ENCODE measurements at places on chromosomes 13 and 19. TPM values are rescaled to one million over a fixed set of nuclear protein-coding genes. Genes with fewer than 3 reads are reported as not detected.

The TMEM91 gene
- 6.3 TPM for total RNA-seq

The ZNF414 gene
- total RNA-seq, result 5.9 TPM

The FLT1 gene
- total RNA-seq, result 133 TPM

The CRTC1 gene
- 0.90 TPM for total RNA-seq

The PRR19 gene
- 0.09 TPM for total RNA-seq

The ZNF578 gene
- 1.8 TPM for total RNA-seq

The TEX30 gene
- 20.6 TPM for total RNA-seq

The SHISA7 gene
- not detected for total RNA-seq

The GJB2 gene
- total RNA-seq, result not detected

The IGFL2 gene
- total RNA-seq, result not detected

The PLPP2 gene
- 20.0 TPM for total RNA-seq

The MBNL2 gene
- total RNA-seq, result 44.8 TPM

The SCN1B gene
- 7.6 TPM for total RNA-seq

The MEIS3 gene
- 4.0 TPM for total RNA-seq

The SMIM24 gene
- not detected for total RNA-seq

The KRTDAP gene
- not detected for total RNA-seq

The KISS1R gene
- total RNA-seq, result not detected

The ZNF296 gene
- 0.09 TPM for total RNA-seq

The PRODH2 gene
- not detected for total RNA-seq

The GGACT gene
- 5.0 TPM for total RNA-seq

The PTGIR gene
- total RNA-seq, result 0.27 TPM

The SYCN gene
- not detected for total RNA-seq

The TRAPPC6A gene
- 11.6 TPM for total RNA-seq

The RASAL3 gene
- total RNA-seq, result 4.7 TPM

The C1QTNF9B gene
- total RNA-seq, result not detected

The PLEKHF1 gene
- total RNA-seq, result 7.4 TPM

The HSPH1 gene
- 70.3 TPM for total RNA-seq

The LIN37 gene
- 9.5 TPM for total RNA-seq

The SIGLEC7 gene
- total RNA-seq, result under 0.01 TPM

The APOC1 gene
- 0.28 TPM for total RNA-seq

The CD177 gene
- 0.19 TPM for total RNA-seq

The KIRREL2 gene
- total RNA-seq, result not detected

The UHRF1 gene
- total RNA-seq, result 30.8 TPM

The SMAD9 gene
- 1.8 TPM for total RNA-seq

The ITGBL1 gene
- total RNA-seq, result 48.5 TPM

The MBD3L2 gene
- not detected for total RNA-seq

The PNMA8C gene
- not detected for total RNA-seq

The GSX1 gene
- not detected for total RNA-seq

The TEAD2 gene
- total RNA-seq, result 53.1 TPM

The ICAM3 gene
- total RNA-seq, result 13.5 TPM

The CASP14 gene
- total RNA-seq, result not detected

The CCL25 gene
- not detected for total RNA-seq

The ZNF560 gene
- 0.47 TPM for total RNA-seq

The NAXD gene
- total RNA-seq, result 20.0 TPM

The ZSCAN1 gene
- not detected for total RNA-seq

Measured in endothelial cell of coronary artery (primary cell).